ENCODE measurements at places on chromosomes 16 and 17. TPM values are rescaled to one million over a fixed set of nuclear protein-coding genes. Genes with fewer than 3 reads are reported as not detected.

DNA sequence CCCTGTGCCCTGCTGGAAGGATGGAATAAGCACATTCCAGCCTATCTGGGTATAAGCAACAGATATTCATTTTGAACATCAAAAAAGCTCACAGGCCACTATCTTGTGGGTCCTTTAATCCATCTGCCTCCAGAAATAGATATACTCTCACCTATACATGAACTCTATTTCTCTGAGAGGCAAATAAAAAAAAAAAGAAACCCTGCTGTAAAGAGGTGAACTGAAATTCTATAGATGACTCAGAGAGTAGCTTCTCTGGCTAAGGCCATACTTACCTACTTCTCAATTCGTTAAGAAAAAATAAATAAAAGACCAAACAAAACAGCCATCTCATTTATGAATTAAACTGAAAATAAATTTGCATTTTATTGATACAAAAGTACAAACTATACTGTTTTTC, 86.3 kb downstream of the DYNLRB2 start:
- no peak overlapping the region for H3K4me3 ChIP-seq
- no peaks in the 10 kb centered on the region for H3K4me1 ChIP-seq
- peaks cover 29% of the 10 kb centered on the region for H3K36me3 ChIP-seq
- no peaks in the 10 kb centered on the region for H3K27me3 ChIP-seq

The DHX58 gene
- total RNA-seq, result 31.1 TPM

DNA sequence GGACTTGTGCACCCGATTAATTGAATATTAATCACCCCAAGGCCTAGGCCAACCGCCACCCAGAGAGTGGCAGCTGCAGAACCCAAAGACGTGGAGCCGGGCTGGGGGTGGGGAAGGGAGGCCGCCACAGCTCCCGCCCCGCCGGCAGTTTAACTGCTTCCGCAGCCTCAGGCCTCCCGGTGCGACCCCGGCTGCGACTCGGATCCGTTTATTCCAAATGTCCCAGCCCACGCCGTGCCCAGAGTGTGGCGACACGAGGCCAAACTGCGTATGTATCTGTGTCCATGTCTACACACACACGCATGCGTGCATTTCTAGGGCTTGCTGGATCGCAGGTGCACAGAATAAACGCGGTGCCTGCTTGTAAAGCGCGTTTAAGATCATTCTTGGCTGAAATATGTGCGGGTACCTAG, 802 bp upstream of the TOB1 start:
- H3K4me1 ChIP-seq, result peaks cover 44% of the 10 kb centered on the region
- peak; percentile 78 for DNase-seq
- peak overlapping the region; percentile 82 for H3K4me3 ChIP-seq
- peak overlapping the region; percentile 97 for H3K27ac ChIP-seq

- H3K4me3 ChIP-seq, result no peak overlapping the region
- no peaks in the 10 kb centered on the region for H3K4me1 ChIP-seq
- H3K27ac ChIP-seq, result no peak overlapping the region
- H3K27me3 ChIP-seq, result peaks cover 8% of the 10 kb centered on the region
- H3K36me3 ChIP-seq, result peaks cover 3% of the 10 kb centered on the region
Observed at GRCh38 chr16:19102187-19102872, 11.4 kb upstream of the ITPRIPL2 start.

GRCh38 chr17:65086465-65086864, 29.9 kb upstream of the GNA13 start:
- H3K4me1 ChIP-seq, result no peaks in the 10 kb centered on the region
- H3K36me3 ChIP-seq, result no peaks in the 10 kb centered on the region
- DNase-seq, result no peak
- no peaks in the 10 kb centered on the region for H3K27me3 ChIP-seq

DNA sequence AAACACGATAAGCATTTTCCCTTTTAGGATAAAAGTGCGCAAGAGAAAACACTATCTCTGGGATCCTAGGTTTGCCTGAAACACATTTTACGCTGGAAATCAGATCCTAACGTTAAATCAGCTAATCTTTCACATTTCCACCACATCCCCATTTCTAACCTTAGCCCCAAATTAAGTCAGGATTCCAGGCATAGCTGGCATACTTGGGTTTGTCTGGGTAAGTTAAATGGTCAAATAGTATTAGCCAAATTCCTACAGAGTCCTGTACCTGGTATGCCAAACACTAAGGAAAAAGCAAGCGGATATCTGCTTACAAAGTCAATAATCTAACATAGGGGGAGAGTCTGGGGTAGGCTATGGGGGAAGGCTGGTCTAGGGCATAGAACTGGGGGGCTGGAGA, 557.4 kb upstream of the ZFHX3 start:
- no peak overlapping the region for H3K4me3 ChIP-seq
- no peaks in the 10 kb centered on the region for H3K4me1 ChIP-seq
- H3K27me3 ChIP-seq, result no peaks in the 10 kb centered on the region
- DNase-seq, result no peak
- H3K27ac ChIP-seq, result no peak overlapping the region

DNA sequence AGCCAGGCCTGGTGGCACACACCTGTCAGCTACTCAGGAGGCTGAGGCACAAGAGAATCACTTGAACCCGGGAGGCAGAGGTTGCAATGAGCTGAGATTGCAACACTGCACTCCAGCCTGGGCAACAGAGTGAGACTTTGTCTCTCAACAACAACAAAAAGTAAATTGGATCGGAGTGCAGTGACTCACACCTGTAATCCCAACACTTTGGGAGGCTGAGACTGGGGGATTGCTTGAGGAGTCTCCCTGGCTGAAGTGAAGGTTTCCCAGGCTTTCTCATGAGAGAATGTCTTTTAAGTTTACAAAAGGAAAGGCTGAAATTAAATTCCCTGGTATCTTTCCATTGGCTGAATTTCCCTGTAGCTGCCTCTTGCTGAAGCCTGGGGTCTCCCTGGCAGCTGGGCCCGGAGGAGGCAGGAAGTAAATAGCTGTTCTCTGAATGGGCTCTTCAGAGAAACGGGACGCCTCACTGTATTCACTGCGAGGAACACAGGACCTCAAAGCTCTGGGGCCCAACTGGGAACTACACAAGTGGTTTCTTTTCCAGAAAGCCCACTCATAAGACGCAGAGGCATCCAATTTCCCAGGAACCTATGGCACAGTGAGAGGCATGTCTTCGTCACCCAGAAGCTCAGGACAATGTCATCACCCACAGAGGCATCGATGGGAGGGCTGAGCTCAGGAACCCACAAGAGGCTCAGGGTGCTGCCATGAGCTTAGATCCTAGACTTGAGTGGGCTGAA, 77.4 kb upstream of the SMURF2 start:
- H3K4me1 ChIP-seq, result peaks cover 9% of the 10 kb centered on the region
- no peaks in the 10 kb centered on the region for H3K36me3 ChIP-seq
- H3K27me3 ChIP-seq, result no peaks in the 10 kb centered on the region
- no peak overlapping the region for H3K27ac ChIP-seq
- no peak for DNase-seq

GRCh38 chr17:51371732-51372151, 111.4 kb downstream of the UTP18 start:
- peaks cover 10% of the 10 kb centered on the region for H3K4me1 ChIP-seq
- H3K27me3 ChIP-seq, result no peaks in the 10 kb centered on the region
- no peak overlapping the region for H3K4me3 ChIP-seq
- DNase-seq, result peak; percentile 56
- no peak overlapping the region for H3K27ac ChIP-seq

The CD300E gene
- not detected for total RNA-seq

DNA sequence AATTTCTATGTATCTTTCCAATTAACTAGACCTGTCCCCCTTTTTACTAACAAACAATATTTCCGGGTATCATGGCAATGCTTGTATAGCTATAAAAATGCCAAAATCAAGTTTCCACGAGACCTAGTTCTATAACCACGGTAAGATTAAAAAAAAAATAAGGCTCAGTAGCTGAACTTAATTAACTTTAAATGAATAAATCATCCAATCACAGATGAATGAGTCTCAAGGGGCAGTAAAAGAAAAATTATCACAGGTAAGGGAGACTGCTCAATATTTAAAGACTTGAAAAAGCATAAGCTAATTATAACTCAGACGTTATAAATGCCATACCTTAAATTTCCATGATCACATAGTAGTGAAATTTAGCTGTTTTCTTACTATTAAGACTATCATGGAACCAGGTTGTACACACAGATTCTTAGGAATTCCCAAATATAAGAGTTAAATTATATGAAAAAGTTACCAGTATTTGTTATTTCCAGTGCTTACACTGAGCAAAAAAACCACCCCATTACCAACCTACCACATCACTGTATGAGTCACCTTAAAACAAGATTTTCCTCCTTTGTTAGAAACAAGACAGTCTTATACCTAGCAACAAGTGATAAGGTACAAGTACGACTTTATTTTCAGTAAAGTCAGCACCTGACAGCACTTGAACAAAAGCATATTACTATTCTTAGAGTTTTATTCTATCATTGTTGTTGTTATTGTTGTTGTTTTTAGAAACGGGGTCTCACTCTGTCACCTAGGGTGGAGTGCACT, 20.6 kb downstream of the SSH2 start:
- H3K36me3 ChIP-seq, result peaks cover 10% of the 10 kb centered on the region
- DNase-seq, result no peak
- no peak overlapping the region for H3K4me3 ChIP-seq
- peak overlapping the region; percentile 19 for H3K27ac ChIP-seq
- H3K4me1 ChIP-seq, result peaks cover 32% of the 10 kb centered on the region
- no peaks in the 10 kb centered on the region for H3K27me3 ChIP-seq

GRCh38 chr17:69716556-69716955, 302.1 kb downstream of the MAP2K6 start:
- H3K4me1 ChIP-seq, result peaks cover 7% of the 10 kb centered on the region
- no peak overlapping the region for H3K4me3 ChIP-seq

The RMI2 gene
- 69.8 TPM for total RNA-seq

DNA sequence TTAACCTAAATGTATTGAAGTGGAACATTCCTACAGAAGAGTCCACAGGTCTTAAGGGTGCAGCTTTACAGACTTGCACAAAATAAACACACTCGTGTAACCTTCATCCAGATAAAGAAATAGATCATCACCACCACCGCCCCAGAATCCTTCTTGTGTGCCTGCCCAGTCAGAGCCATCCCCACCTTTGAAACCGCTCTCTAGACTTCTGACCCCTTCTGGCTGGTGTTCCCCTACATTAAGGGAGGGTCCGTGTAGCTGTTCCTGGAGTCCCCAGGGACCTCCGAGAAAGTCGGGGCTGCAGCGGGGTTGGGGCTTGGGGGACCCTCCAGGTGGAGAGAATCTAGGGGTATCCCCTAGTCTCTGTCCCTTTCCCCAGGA, 9.4 kb downstream of the TBX4 start:
- H3K36me3 ChIP-seq, result no peaks in the 10 kb centered on the region
- no peak for DNase-seq
- peaks cover 29% of the 10 kb centered on the region for H3K4me1 ChIP-seq
- H3K27ac ChIP-seq, result no peak overlapping the region
- H3K4me3 ChIP-seq, result no peak overlapping the region

- H3K4me3 ChIP-seq, result peak within 1 kb of the TSS; percentile 95
- DNase-seq, result peak; percentile 36
- H3K27ac ChIP-seq, result peak within 1 kb of the TSS; percentile 95
- H3K4me1 ChIP-seq, result peaks cover 40% of the 10 kb centered on the region
Observed at GRCh38 chr17:39151150-39151942, at the start of gene PLXDC1. Gene PLXDC1, minus strand, starts transcription at chr17:39151637. Its CDS starts 200 bp downstream, at chr17:39151437.

- H3K27me3 ChIP-seq, result no peaks in the 10 kb centered on the region
- DNase-seq, result peak; percentile 28
- peak overlapping the region; percentile 61 for H3K27ac ChIP-seq
- peak overlapping the region; percentile 26 for H3K4me3 ChIP-seq
- no peaks in the 10 kb centered on the region for H3K36me3 ChIP-seq
Observed at GRCh38 chr16:85583491-85584181, 29.5 kb upstream of the GSE1 start.

DNA sequence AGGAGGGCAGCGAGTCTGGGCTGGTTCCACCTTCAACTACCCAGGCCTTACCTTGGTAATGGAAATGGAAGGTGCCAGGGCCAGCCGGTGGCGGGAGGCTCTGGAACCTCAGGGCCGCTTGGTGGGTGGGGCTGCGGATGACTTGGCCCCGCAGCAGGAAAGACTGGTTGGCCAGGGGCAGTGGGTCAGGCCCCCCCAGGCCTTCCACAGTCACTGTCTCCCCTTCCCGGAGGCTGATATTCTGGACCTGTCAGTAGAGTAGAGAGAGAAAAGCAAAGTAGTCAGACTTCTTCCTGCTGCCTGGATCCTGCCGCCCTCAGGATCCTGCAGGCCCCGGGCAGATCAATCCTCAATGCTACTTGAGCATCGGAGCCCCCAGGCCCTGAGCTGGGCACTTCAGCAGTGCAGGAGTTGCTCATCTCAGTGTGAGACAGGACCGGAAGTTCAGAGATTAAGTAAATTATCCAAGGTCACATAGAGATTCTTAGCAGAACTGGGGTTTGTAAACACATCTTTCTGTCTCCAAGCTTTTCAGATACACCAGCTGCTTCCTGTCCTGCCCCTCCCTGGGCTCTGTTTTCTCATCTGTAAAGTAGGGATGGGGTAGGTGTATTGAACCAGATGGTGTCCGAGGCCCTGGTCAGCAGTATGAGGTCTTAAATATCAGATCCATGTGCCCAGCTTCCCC, 18.5 kb upstream of the PHF12 start:
- no peak for DNase-seq
- no peaks in the 10 kb centered on the region for H3K4me1 ChIP-seq
- H3K4me3 ChIP-seq, result no peak overlapping the region
- H3K27ac ChIP-seq, result no peak overlapping the region
- no peaks in the 10 kb centered on the region for H3K36me3 ChIP-seq

- H3K27ac ChIP-seq, result no peak overlapping the region
- peaks cover 5% of the 10 kb centered on the region for H3K27me3 ChIP-seq
- peaks cover 22% of the 10 kb centered on the region for H3K4me1 ChIP-seq
- no peak overlapping the region for H3K4me3 ChIP-seq
Observed at GRCh38 chr17:69066482-69066881, 5.8 kb upstream of the ABCA9 start.

GRCh38 chr16:89779231-89779908, 37.1 kb downstream of the FANCA start:
- H3K36me3 ChIP-seq, result peaks cover 47% of the 10 kb centered on the region
- no peak overlapping the region for H3K27ac ChIP-seq
- no peak for DNase-seq
- no peaks in the 10 kb centered on the region for H3K27me3 ChIP-seq

DNA sequence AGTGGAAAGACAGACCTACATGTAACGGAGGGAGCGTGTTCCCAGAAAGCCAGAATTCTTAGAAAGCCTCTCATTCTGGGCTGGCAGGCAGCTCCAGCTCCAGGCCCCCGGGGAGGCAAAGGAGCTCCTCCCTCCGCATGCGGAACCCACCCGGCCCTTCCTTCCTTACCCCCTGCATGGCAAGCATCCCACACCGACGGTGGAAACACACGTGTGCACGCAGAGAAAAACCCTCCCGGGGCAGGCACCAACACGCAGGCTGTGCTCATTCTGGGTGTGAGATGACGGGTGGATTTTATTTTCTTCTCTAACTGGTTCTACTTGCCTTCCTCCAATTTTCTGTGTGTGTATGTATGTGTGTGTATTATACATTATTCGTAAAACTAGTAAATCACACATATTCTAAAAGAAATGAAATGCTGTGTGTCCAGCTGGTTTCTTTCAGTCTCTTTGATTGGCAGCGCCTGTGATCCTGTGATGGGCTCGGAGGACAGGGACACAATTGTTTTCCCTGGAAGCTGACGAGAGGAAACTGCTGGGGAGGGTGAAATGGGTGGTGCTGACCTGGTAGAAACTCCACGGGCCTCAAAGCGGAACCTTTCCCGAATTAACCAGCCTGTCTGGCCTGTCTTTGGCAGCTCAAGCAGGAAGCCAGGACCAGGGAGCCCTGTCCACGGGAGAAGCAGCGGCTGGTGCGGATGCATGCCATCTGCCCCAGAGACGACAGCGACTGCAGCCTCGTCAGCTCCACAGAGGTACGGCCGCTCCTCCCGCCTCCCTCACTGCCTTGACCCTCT, 22.2 kb downstream of the CARD14 start:
- H3K36me3 ChIP-seq, result no peaks in the 10 kb centered on the region
- no peak for DNase-seq
- H3K27ac ChIP-seq, result no peak overlapping the region
- no peak overlapping the region for H3K4me3 ChIP-seq
- H3K27me3 ChIP-seq, result peaks cover 4% of the 10 kb centered on the region

- DNase-seq, result peak; percentile 45
- no peak overlapping the region for H3K27ac ChIP-seq
- no peaks in the 10 kb centered on the region for H3K36me3 ChIP-seq
- H3K27me3 ChIP-seq, result no peaks in the 10 kb centered on the region
Observed at GRCh38 chr17:35183332-35183731, 10.9 kb downstream of the SLC35G3 start.

Data from activated CD4-positive, alpha-beta T cell treated with anti-CD3 and anti-CD28 coated beads for 36 hours (primary cell).